Right kidney (tissue), 9 donors: ENCODE measurements at places on chromosomes 5 and 9.

- DNase-seq = no peak
Measured at GRCh38 chr5:102715082-102715807, 39.9 kb upstream of the PAM start.

GRCh38 chr5:144189800-144190429 lies 19.2 kb downstream of the KCTD16 start:
- no peak for DNase-seq

DNA sequence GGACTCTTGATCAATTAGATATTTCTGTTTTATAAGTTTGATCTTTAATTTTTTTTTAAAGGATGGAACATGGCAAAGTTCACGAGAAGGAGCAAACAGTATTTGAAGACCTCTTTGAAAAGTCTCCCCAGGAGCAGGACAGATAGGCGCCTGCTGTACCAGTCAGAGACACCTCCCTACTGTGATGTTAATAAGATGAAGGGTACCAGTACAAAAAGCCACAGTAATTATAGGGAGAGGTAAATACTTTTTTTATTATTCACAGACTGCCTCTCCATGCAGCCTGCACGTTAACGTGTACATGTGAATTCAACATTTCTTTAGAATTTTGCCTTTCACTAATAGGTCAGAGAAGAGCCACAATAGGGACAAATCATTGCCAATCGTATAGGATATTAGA lies 146.5 kb upstream of the CDH6 start:
- no peak for DNase-seq

- no peak for DNase-seq
Measured at GRCh38 chr9:126965541-126966428, 51.2 kb downstream of the RALGPS1 start.

DNA sequence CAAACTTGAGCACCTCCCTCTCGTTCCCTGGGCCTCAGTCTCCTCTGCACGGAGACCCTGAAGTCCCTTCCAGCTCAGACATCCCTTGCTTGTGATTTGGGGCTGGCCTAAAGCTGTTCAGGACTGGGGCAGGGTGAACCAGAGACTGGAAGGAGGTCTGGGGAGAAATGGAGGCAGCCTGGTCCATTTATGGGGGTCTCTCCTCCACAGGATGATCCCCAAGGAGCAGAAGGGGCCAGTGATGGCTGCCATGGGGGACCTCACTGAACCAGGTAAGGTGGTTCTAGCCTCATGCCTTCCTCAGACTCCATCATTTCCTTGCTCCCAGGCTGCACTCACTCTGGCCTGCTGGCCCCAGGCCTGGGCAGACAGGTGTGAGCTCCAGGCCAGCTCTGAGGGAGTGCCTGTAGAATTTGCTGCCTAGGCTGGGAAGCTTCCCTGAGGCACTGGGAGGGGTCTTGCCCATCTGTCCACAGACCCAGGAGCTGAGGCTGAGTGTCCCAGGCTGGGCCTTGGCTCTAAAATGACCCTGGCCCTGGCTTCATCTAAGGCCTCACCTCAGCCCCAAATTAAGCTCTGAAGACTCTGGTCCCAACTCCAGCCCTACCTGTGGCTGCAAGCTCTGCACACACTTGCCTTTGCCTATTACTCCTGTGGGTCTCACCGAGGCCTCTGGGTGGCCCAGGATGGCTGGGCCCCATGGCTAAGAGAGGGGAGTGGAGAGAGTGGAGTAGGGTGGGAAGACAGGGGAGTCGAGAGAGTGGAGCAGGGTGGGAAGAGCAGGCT lies 1.9 kb downstream of the MYOZ3 start:
- no peak for DNase-seq

GRCh38 chr5:94782383-94782782 lies 163.9 kb downstream of the SLF1 start:
- DNase-seq = no peak

DNA sequence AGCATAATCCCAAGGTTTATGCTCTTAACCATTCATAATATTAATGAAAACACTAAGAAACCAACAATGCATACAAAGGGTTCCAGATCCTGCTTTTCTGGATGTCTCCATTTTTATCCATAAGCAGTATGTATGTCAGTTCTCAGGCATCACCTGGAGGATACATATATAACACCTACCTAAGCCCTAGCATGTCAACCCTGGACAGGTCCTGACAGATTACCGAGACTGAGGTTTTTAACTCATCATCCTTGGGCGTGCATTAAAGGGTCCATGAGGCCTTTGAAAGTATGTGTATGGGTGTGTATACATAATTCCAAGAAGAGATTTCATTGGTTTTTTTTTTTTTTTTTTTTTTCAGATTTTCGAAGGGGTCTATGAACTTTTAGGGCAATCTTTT lies 70.6 kb downstream of the SH3TC2 start:
- DNase-seq = no peak

DNA sequence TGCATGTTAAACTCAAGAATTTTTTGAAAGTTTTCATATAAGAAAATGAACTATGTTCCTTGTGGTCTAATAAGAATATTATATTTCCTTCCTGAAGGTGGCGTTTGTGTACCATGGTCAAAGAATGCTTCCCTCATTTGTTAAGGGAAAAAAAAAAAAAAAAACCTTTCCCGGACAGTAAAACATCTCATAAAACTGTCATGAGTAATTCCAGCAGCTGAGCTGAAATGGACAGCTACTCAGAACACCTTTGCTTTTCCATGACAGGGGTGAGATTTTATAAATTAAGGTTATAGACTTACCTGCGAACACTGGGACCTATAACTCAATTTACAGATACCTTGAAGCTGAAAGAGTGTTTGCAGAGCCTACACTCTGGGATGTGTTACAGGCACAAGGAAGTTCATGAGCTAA lies 113.2 kb upstream of the RANBP3L start:
- DNase-seq = peak; percentile 37

GRCh38 chr9:137077758-137078693 lies 709 bp downstream of the UAP1L1 start:
- DNase-seq = peak; percentile 49

DNA sequence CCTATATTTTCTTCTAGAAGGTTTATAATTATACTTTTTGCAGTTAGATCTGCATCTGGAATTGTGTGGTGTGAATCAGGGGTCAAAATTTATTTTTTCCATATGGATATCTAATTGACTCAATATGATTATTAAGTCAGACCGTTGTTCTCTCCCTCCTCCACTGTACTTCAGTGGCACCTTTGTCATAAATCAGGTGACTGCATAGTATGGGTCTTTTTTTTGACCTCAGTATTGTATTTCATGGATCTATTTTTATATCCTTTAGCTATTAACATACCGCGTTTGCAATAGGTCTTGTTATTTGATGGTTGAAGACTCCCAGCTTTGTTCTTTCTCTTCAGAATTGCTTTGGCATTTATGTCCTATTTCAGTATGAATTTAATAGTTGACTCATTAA lies 107.4 kb downstream of the BOD1 start:
- DNase-seq = no peak

DNA sequence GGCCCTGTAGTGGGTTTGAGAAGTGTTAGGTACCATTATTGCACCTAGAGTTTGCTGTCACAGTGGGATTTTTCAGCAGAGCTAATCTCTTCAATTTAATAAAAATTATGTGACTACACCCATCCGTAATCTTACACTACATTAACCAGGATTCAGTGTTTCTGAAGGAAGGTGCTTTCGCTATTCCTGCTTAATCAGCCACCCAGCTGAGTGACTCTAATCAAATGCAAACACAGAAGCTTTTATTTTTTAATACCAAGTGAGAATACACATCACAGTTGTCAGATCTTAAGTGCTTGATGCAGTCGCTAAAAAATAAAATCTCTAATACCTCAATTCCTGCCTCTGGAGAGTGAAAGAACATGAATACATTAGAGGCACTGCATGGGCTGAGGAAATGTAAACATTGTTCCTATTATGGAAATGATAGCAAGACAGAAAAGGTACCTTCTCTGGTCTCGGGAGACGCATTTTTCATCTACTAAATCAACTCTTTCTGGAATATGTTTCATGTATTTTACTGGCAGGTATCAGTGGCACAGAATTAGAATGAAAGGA lies 125.7 kb downstream of the SEMA6A start:
- DNase-seq = no peak

GRCh38 chr5:116778032-116778431 lies 203.4 kb upstream of the SEMA6A start:
- DNase-seq = peak; percentile 30

DNA sequence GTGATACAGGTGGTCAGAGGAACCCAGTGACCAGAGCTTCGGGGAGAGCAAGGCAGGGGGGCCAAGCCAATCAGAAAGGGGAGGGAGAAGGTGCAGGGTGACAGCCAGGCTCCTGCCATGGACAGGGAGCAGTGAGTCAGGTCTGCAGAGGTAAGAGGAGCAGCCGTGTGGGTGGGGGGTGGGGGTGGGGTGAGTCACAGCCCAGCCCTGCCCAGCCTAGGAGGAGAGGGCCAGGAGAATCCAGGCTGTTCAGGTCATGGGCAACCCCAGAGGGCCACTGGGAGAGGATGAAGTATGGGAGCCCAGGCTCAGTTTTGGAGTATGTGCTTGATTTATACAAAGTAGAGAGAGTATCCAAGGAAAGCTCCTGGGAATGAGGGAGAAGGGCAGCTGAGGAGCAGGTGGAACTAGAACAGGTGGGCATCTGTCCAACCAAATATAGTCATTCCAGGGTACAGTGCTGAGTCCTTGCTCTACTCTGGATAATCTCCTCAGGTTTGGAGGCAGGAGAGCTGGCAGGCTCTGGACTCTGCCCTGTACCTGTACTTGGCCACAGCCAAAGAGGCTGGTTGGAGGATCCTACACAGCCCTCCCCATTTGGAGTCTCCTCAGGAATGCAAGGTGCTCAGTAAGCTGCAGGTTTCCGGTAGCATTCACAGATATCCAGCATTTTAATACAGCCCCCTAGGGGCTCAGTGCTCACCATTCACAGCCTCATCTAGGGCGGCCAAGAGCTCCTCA lies 1.6 kb downstream of the HBEGF start:
- DNase-seq = no peak

DNA sequence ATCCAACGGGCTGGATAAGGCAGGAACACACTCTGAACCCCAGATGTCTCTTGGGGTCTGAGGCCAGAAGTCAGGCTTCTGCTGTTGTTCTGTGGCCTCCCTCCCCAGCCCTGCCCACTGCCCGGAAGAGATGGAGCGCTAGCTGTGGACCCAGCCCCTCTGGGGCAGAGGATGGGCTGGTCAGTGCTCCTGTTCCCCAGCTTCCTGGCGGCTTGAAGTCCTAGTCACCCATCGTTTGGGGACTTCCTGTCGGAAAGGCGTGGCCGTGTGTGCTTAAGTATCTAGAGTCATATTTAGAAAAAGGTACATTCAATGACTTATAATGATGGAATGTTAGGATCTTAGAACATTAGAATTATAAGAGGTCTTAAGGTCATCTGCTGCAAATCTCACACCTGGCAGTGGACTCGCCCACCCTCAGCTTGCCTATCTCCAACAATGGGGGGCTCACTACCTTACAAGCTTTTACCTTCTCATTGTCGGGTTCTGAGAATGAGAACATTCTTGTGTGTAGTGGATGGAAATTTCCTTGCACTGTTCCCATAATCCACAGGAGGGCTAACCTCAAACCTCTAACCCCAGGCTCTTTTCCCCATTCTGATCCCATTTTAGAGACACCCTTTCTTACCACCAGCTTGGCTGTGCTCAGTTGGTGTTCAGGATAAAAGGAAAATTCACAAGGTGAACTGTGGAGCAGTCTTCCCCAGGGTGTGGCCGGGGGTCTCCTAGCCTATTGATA lies 13.4 kb upstream of the AIF1L start:
- no peak for DNase-seq

DNA sequence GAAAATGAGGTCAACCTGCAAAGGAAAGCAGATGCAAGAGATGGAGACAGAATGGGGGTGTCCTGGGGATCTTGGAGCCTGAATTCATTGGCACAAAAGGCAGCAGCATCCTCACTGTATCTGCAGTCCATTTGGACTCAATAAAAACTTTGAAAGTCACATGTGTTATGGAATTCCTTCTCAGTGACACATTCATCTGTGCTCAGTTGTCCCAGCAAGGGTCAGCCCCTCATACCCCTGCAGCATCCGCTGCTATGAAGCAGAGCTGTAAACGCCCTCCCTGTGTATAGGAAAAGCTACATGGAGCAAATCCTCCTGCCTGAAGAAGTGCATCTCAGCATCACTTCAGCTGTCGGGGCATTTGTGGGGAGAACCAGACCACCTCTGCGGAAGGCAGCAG lies 14.5 kb upstream of the RARS1 start:
- no peak for DNase-seq

DNA sequence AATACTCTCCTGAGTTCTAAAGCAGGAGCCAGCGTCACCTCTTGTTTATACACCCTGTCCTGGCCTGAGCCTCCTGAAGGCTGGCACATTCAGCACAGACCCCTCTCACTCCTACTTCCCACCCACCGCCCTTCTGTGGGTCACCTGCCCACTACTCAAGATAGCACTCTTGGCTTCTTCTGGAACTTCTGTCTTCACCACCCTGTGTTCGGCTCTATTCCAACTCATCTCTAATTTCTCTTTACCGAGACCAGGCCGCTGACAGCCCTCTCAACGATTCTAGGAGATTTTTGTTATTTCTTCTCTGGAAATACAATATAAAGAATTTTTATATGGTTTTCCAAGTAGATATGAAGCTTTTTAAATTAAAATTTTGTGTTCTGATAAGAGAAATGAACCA lies 57.4 kb downstream of the IRF1 start:
- no peak for DNase-seq

- no peak for DNase-seq
Measured at GRCh38 chr9:98215821-98216220, 23.4 kb upstream of the CORO2A start.

DNA sequence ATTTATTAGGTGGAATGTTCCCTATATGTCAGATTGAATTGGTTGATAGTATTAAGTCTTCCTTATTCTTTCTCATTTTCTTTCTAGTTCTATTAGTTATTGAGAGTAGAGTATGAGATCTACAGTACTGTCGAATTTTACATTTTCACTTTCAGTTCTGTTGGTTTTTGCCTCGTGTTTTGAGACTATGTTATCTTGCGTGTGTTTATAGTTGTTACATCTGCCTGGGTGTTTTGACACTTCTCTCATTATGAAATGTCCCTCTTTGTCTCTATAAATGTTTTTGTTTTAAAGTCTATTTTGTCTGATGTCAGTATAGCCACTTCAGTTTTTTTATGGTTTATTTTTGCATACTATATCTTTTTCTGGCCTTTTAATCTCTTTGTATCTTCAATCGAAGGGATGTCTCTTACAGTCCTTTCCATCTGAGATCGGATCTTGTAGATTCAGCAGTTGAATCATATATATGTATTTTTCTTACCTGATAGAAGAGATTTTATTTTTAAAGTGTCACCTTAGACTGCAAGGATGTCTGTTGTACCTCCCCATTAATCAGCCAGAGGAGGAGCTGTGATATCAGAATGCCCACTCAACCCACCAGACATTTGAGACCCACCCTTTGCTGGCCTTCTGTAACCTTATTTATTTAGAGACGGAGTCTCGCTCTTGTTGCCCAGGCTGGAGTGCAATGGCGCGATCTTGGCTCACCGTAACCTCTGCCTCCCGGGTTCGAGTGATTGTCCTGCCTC lies 20.7 kb downstream of the EHMT1 start:
- no peak for DNase-seq

DNA sequence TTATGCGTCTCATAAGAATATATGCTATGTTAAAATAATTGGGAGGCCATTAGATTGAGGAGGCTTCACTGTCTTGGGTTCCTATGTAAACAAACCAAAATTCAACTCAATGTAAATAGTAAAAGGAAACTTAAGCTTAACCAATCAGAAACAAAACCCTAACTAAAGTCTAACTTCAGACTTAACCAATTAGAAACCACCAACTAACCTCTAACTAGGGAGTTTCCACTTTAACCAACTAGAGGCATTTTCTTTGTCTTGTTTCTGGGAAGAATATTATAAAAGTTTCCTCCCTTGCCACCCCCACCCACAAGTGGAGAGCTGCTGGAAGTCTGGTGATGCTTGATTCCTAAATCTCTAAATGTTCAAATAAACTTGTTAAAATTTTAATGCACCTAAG lies 214.5 kb downstream of the SEMA5A start:
- no peak for DNase-seq
